ENCODE measurements at places on chromosomes 12 and 14. TPM values are rescaled to one million over a fixed set of nuclear protein-coding genes. Genes with fewer than 3 reads are reported as not detected.

GRCh38 chr12:45543887-45544286, 185.6 kb upstream of the ARID2 start:
- DNase-seq = no peak

GRCh38 chr12:26572137-26572536, 260.9 kb downstream of the ITPR2 start:
- DNase-seq = no peak

- DNase-seq = no peak
Measured at GRCh38 chr12:27561535-27562350, 37.7 kb downstream of the PPFIBP1 start.

DNA sequence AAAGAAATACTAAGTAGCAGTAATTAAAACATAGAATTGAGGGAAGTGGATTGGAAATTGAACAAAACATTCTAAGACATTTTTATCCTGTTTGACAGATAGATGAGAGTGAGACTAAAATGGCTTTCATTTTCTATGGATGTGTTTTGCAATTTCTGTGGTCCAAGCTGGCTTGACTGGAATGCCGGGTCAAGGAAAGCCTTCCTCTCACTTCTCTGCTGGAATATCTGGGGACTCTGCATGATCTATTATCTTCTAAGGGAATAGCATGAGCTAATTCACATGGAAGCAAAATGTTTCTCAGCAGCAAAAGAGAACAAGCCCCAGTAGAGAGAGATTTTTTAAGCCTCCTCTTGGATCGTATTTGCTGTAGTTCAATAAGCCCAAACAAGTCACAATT, 407.9 kb upstream of the ATXN7L3B start:
- no peak for DNase-seq

GRCh38 chr14:94342334-94342934, 19.3 kb upstream of the SERPINA6 start:
- no peak for DNase-seq

GRCh38 chr12:65204886-65205525, 35.6 kb downstream of the LEMD3 start:
- no peak for DNase-seq

- DNase-seq = no peak
Measured at GRCh38 chr14:100524233-100524932, 62.8 kb downstream of the BEGAIN start.

- DNase-seq = peak; percentile 46
Measured at GRCh38 chr14:103401223-103402214, 16.3 kb downstream of the MARK3 start.

DNA sequence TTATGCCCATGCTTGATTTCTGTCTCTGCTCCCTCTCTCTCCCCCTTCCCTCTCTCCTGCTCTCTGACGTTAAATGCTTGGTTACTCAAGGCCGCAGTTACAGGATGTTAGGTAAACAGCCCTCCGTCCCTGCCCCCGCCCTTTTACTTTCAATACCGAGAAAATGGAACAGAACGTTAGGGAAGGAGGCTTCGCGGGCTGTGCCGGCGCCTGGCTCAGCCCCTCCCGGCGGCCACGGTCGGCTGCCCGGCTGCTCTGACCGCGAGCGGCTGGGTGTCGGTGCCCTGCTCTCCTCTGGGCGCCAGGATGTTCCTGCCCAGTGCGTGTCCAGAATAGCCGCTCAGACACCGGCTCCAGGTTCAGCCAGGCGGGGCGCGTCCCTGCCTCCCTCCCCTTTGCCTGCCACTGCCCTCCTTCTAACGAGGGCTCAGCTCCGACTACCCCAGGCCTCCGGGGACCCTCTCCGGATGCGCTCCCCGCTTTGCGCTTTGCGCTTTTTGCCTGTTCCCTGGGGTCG, 166.1 kb downstream of the ADCK1 start:
- peak; percentile 58 for DNase-seq

DNA sequence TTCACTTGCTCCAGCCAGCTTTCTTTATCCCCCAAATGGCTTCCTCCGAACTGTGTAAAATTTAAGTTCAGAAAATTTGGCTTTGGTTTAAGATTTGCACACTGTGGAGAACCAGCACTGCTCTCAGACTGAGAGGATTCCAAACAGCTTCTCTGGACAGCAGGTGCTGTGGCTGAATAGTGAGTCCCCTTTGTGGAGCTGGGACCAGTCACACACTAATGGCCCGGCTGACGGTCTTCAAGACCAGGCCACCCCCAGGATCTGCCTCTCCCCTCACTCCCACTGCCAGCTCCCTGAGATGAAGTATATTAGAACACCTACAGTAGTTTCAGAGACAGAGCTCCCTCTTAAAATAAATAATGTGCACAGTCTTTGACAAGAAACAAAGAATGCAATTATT, 267.3 kb downstream of the BCAT1 start:
- no peak for DNase-seq

DNA sequence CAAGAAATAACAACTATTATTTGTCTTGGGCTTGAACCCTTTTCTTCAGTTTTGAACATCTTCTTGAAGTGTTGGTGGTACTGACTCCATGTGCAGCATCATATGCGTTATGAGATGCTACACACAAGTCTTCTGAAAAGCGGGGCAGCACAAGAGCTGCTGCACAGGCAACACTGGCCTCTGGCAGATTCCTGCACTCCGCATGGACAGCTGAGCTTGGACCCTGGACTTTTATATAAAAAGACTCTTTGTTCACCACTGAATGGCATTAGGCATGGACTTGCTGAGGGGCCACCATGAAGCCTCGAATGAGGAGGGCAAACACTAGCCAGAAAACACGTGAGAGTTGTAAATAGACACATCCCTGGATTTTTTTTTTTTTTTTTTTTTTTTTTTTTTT, 210.8 kb upstream of the NPAS3 start:
- no peak for DNase-seq

- no peak for DNase-seq
Measured at GRCh38 chr14:78016532-78016931, 153.6 kb upstream of the NRXN3 start.

DNA sequence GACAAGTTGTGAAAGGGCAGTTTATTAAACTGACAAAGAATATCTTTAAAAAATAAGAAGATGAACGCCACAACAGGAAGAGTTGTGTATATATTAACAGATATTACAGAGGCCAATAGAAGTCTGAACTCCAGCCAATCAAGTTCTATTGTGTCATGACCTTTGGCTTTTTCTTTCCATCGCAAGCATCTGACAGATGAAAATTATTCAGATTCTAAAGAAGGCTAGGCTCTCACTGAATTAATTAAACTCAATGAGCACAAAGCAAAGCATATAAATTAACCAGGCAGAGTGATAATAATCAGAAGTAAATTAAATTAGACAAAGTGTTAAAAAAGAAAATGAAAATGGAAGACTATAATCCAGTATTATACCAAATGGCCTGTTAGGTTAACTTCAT, 62.0 kb upstream of the PYGL start:
- no peak for DNase-seq

- DNase-seq = no peak
Measured at GRCh38 chr12:59472273-59472672, 123.6 kb upstream of the SLC16A7 start.

DNA sequence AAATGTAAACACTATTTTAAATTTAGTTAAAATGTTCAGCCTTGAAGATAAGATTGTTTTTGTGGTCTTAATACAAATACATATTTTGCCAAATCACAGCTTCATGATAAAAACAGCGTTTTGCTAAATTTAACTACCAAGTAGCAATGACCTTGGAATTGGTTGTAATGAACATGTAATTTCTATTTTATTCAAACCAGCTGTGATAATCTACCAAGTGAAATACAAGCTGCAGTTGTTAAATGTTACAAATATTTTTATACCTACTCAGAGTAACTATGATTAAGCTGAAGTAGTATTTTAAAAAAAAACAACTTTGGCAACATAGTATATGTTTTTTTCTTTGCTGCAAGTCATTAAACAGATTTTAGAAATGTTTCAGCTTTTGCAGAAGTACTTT, 96.2 kb downstream of the CPSF2 start:
- DNase-seq = no peak

DNA sequence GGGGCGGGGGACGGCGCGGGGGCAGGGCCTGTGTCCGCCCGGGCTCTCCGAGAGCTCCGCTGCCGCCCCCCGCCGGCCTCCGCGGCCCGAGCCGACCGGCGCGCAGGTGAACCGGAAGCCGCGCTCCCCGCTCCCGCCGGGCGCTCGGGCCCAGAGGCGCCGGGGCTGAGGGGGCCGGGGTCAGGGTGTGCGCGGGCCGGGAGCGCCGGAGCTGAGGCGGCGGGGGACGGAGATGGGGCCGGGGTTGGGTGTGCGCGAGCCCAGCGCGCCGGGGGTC, 431 bp downstream of the HIP1R start:
- peak; percentile 67 for DNase-seq

GRCh38 chr12:50102131-50102531, 1.7 kb upstream of the GPD1 start:
- DNase-seq = no peak

DNA sequence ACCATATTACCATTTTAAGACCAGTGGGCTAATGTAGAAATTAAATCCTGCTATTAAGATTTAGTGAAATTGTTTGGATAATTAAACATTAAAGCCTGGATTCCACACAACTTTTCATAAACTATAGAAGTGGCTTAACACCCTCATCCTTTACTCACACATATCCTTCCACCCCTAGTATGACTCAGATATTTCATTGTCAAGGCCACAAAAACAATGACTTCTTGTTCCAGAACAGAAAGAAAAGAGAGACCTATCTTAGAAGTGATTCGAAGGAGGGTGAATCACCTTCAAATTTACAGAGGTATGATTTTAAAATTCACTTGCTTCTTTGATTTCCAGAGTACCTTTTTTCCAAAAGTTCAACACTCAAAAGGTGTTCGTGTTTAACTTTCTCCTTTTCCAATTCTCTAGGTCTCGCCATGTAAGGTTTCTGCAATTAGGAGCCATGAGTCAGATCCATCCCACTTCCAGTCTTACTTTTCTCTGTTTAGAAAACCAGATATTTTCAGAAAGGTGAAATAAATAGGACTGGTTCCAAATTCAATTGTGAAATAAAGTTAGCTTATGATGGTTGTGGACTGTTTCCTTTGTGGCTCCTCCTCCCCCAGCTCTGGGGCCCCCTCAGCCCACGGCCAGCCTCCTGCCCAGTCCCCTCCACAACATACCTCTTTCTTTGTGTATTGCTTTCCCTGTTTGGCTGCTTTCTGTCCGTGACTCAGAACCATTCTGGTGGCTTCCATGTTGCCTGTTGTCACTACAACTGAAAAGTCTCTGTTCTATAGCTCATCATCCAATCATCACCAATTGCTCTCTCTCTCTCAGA, 24.6 kb upstream of the MGP start:
- DNase-seq = no peak

DNA sequence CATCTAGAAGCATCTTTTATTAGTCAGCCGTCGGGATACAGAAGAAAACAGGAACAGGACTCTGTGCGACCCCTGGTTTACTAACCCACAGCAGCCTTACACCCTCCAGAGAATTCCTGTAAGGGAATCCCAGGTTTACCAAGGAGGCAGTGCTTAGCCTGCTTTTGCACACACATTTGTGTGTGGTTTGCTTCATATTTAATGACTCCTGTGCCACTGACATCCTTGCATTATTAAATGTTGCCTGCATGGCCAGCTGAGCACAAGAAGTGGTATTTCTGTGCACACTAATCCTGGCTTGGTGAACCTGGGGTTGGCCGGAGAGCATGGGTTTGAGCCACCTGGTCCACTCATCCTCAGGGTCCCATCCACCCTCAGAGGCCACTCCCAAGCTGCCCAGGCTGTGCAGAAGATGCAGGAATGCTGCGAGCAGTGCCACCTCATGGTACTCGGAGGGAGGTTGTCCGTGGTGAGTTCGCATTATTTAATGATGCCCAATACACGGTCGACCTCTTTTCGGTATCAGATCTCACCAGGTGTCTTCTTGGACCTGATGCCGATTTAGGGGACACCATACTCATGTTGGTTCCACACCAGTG, 152.4 kb upstream of the RTL1 start:
- no peak for DNase-seq

GRCh38 chr12:51592034-51592705, 1.1 kb downstream of the SCN8A start:
- DNase-seq = no peak

- DNase-seq = no peak
Measured at GRCh38 chr12:89189448-89189847, 162.9 kb downstream of the DUSP6 start.

DNA sequence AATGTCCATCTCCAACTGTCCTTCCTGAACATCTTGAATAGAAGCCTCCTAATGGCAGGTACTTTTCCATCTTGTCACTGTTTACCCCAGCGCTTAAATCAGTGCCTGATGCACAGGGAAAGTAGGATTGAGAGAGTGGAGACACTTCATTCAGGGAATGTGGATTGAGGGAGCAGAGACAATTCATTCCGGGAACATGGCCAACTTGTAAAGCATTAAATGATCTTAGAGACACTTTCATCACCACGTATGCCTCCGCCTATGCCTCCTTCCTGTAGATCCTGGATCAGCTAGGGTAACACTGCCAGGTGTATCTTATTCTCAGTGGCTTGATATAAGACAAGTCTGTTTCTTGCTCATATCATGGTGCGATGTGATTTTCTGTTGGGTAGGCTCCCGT, 67.6 kb upstream of the CSRP2 start:
- DNase-seq = no peak

DNA sequence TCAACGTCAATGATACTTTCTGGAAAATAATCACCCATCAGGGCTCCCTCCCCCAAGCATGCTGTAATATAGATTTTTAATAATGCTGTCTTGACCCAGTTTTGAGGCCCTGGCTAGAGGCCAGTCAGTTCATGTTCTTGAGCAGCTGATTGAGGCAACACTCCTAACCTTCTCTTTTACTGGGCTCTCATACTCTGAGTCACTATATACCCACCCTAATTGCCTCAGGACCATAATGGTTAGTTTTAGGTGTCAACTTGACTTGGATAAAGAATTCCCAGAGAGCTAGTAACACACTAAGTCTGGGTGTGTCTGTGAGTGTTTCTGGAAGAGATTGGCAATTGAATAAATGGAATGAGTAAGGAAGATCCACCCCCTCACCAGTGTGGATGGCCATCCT, 527.0 kb upstream of the ATP2B1 start:
- no peak for DNase-seq

- no peak for DNase-seq
Measured at GRCh38 chr14:91732439-91732838, 553 bp upstream of the CATSPERB start.

DNA sequence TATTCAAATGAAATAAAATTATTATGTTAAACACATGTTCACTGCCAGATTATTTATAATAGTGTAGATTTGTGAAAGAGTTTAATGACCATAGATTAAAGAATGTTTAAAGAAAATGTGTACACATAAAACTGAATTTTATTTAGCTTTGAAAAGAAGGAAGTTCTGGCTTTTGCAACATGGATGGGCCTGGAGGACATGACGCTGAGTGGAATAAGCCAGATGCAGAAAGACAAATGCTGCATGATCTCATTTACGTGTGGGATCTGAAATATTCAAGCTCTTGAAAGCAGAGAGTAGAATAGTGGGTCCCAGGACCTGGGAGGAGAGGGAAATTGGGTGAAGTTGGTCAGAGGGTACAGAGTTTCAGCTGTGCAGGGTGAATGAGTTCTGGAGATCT, 1261.2 kb downstream of the TMEM121 start:
- DNase-seq = no peak

The BORCS5 gene
- 20.1 TPM for total RNA-seq

The SDSL gene
- 1.2 TPM for total RNA-seq

The ADGRD1 gene
- total RNA-seq = not detected

The CLEC1A gene
- not detected for total RNA-seq

The STXBP6 gene
- total RNA-seq = not detected

The TEDC1 gene
- total RNA-seq = 47.6 TPM

The CCDC197 gene
- total RNA-seq = 0.25 TPM

The NKX2-8 gene
- not detected for total RNA-seq

The PDE3A gene
- not detected for total RNA-seq

The OR4E2 gene
- total RNA-seq = not detected

The LYZ gene
- total RNA-seq = 22.2 TPM

The TMEM119 gene
- 0.48 TPM for total RNA-seq

The A2ML1 gene
- total RNA-seq = not detected

The SLC5A8 gene
- not detected for total RNA-seq

The TMEM179 gene
- not detected for total RNA-seq

The PTPRQ gene
- total RNA-seq = not detected

All from activated naive CD8-positive, alpha-beta T cell treated with anti-CD3 and anti-CD28 coated beads, Interleukin-2, amount 10 ng/mL, durations not matched to agents 7 days and 5 days (primary cell).